Activated CD8-positive, alpha-beta memory T cell treated with anti-CD3 and anti-CD28 coated beads, Interleukin-2, amount 10 ng/mL, durations not matched to agents 7 days and 5 days (primary cell): ENCODE measurements at places on chromosomes 4 and X. TPM values are rescaled to one million over a fixed set of nuclear protein-coding genes. Genes with fewer than 3 reads are reported as not detected.

- no peaks in the 10 kb centered on the region for H3K27me3 ChIP-seq
- no peak overlapping the region for H3K4me3 ChIP-seq
- H3K36me3 ChIP-seq = no peaks in the 10 kb centered on the region
These were observed 824.5 kb downstream of the STIM2 start for GRCh38 chr4:27685091-27685490.

The F8A3 gene
- 10.5 TPM for total RNA-seq

GRCh38 chrX:4978613-4979012, 1250.1 kb downstream of the NLGN4X start:
- H3K27me3 ChIP-seq = no peaks in the 10 kb centered on the region
- H3K4me1 ChIP-seq = no peaks in the 10 kb centered on the region
- H3K4me3 ChIP-seq = no peak overlapping the region
- H3K36me3 ChIP-seq = no peaks in the 10 kb centered on the region
- no peak overlapping the region for H3K27ac ChIP-seq

The GPAT3 gene
- total RNA-seq = 25.9 TPM

The PRAF2 gene
- 21.4 TPM for total RNA-seq

DNA sequence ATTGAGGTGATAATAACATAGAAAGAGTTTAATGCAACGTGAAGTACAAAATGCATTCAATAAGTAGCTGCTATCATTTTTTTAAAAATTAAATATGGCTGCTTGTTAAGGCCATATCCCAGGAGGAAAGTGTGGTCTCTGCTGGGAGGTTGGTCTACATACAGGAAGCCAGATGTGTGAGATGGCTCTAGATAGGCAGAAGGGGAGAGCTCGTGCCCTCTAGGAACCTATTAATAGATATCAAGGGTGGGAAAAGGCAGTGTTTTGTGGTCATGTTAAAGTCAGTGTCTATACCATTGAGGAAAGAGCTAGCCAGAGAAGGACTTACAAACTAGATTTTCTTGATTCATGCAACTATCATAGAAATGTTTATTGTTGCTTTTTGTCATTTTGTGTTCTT, 140.5 kb downstream of the KLHL8 start:
- H3K27ac ChIP-seq = no peak overlapping the region
- no peak for DNase-seq
- H3K4me3 ChIP-seq = no peak overlapping the region
- no peaks in the 10 kb centered on the region for H3K27me3 ChIP-seq
- peaks cover 21% of the 10 kb centered on the region for H3K36me3 ChIP-seq
- H3K4me1 ChIP-seq = peaks cover 17% of the 10 kb centered on the region

DNA sequence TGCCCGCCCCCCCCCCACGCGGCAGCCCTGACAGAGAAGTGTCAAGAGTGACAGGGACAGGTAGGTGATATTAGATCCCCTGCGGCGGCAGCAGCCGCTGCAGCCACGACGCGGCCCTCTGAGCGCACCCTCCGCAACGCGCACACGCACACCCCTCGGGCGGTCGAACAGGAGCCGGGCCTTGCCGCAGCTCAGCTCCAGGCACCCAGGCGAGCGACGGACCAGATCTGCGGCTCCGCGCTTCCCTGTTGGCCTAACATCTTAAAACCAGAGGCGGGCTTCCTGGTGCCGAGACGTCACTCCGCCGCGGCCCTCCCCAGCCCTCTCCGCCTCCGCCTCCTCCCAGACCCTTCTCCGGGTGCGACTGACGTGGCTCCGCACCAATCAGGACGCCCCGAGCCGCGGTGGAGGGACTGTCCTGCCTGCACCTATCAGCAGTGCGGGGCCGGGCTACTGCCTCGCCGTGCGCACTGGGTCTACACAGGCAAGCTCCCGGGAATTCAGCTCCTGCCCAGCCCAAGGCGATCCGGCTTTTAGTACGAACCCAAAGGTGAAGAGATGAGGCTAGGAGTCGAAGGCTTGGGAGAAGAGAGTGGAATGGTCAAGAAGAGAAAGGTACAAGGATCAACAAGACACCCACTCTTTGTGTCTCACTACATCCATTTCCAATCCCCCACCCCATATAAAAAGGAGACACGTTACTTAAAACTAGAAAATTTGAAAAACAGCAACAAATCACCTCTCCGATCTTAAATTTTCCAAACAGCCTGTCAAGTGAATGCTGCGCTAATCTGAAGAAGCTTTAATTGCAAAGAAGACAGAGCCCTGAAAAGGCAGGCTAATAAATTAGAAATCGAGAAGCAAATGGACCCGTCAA, at the start of gene PITX2:
Gene PITX2, minus strand, starts transcription at position 237 of the 877 bp plus-strand sequence. CDS start 617 bp downstream, outside the sequence.
- H3K27me3 ChIP-seq = peaks cover 99% of the 10 kb centered on the region
- peak; percentile 56 for DNase-seq
- peak within 1 kb of the TSS; percentile 44 for H3K27ac ChIP-seq
- H3K4me3 ChIP-seq = peak within 1 kb of the TSS; percentile 38
- H3K4me1 ChIP-seq = no peaks in the 10 kb centered on the region

- H3K27ac ChIP-seq = no peak overlapping the region
- H3K27me3 ChIP-seq = peaks cover 4% of the 10 kb centered on the region
- H3K36me3 ChIP-seq = no peaks in the 10 kb centered on the region
- H3K4me3 ChIP-seq = no peak overlapping the region
- H3K4me1 ChIP-seq = no peaks in the 10 kb centered on the region
- no peak for DNase-seq
These were observed 144.8 kb downstream of the CEP135 start for GRCh38 chr4:56093576-56093975.

The FGF13 gene
- not detected for total RNA-seq

- H3K27me3 ChIP-seq = peaks cover 9% of the 10 kb centered on the region
- H3K4me3 ChIP-seq = no peak overlapping the region
- no peaks in the 10 kb centered on the region for H3K36me3 ChIP-seq
- H3K4me1 ChIP-seq = no peaks in the 10 kb centered on the region
These were observed 129.9 kb downstream of the CCNG2 start for GRCh38 chr4:77286906-77287305.

GRCh38 chr4:60619531-60620305, 580.4 kb upstream of the ADGRL3 start:
- H3K4me3 ChIP-seq = no peak overlapping the region
- DNase-seq = no peak
- no peaks in the 10 kb centered on the region for H3K27me3 ChIP-seq
- H3K4me1 ChIP-seq = no peaks in the 10 kb centered on the region
- no peaks in the 10 kb centered on the region for H3K36me3 ChIP-seq

- H3K4me3 ChIP-seq = no peak overlapping the region
- H3K27ac ChIP-seq = no peak overlapping the region
- DNase-seq = peak; percentile 43
- H3K27me3 ChIP-seq = peaks cover 2% of the 10 kb centered on the region
These were observed 79.6 kb downstream of the SMIM20 start for GRCh38 chr4:25993395-25994185.

GRCh38 chr4:121462660-121463261, 81.9 kb upstream of the QRFPR start:
- DNase-seq = peak; percentile 72
- H3K4me1 ChIP-seq = peaks cover 14% of the 10 kb centered on the region
- H3K4me3 ChIP-seq = no peak overlapping the region
- H3K27ac ChIP-seq = no peak overlapping the region

The PDZD4 gene
- 0.07 TPM for total RNA-seq

The CPLX1 gene
- 1.3 TPM for total RNA-seq

DNA sequence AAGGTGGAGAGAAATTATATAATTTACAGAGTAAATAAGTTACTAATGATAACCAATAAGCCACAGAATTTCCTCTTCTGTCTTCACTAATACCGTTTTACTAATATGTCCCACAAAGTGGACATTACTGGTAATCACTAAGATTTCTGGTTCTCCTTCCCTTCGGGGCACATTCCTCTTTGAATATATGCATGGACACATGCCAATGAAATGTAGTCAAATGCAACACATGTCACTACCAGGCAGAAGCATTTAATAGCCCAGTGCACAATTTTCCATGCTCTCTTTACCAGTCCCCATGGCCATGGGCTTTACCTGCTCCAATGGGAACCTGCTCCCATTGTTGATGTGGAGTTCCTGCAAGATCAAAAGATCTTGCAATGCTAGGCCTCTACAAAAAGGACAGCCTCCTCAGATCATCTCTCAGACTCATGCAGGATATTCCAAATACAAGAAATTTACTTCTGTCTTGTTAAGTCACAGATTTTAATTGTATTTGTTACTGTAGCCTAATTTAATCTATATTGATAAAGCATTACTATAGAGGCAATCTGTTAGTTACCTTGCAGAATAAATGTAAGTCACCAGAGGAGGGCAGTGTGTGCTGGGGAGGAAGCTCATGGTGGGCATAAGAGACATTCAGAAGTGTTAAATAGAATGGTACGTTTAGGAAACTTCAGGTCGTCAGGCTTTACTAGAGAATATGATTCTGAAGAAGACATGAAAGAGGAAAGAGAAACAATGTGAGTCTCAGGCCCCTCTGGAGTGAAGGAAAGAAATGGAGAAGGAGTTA, 37.1 kb upstream of the INPP4B start:
- peaks cover 2% of the 10 kb centered on the region for H3K27me3 ChIP-seq
- H3K27ac ChIP-seq = no peak overlapping the region
- no peaks in the 10 kb centered on the region for H3K36me3 ChIP-seq
- no peak for DNase-seq
- no peak overlapping the region for H3K4me3 ChIP-seq

The CPE gene
- not detected for total RNA-seq

GRCh38 chr4:141241986-141242385, 21.3 kb downstream of the ZNF330 start:
- H3K27ac ChIP-seq = no peak overlapping the region
- peaks cover 31% of the 10 kb centered on the region for H3K4me1 ChIP-seq
- H3K36me3 ChIP-seq = peaks cover 7% of the 10 kb centered on the region
- no peaks in the 10 kb centered on the region for H3K27me3 ChIP-seq
- no peak overlapping the region for H3K4me3 ChIP-seq

- H3K4me1 ChIP-seq = no peaks in the 10 kb centered on the region
These were observed 52.3 kb downstream of the MEPE start for GRCh38 chr4:87884976-87885549.

- peaks cover 3% of the 10 kb centered on the region for H3K36me3 ChIP-seq
- peaks cover 49% of the 10 kb centered on the region for H3K27me3 ChIP-seq
- no peak overlapping the region for H3K4me3 ChIP-seq
- no peak overlapping the region for H3K27ac ChIP-seq
These were observed 25.1 kb upstream of the JAKMIP1 start for GRCh38 chr4:6225469-6225868.

The GNRHR gene
- not detected for total RNA-seq

The ANKRD50 gene
- total RNA-seq = 0.15 TPM

DNA sequence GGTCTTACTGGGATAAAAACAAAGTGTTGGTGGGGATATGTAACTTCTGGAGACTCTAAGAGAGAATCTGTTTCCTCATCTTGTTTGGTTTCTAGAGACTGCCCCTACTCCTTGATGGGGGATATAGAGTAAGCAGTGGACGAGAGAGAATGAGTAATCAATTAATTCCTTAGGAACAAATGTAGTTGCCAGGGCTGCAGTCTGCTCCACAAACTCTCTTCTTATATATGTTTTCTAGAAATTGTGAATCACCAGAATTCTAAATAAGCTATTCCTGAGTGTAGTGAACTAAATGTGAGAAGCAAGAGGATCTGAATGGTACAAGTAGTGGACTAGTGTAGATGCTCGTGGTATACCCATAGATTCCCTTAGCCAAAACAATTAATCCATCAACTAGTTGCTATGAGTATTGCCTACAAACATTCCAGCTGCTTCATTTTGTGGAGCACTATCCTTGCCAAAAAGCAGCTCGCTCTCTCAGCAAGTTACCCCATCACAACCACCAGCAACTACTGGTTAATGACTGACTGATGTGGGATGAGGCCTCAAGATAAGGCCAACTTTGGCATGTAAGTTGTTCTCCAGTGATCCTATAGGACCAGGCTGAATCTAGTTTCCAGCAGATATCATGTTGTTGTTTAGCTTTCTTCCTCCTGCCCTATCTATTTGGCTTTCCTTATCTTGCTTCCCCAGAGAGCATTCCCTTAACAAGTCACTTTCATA, 273.0 kb downstream of the SLC7A11 start:
- no peaks in the 10 kb centered on the region for H3K27me3 ChIP-seq
- H3K36me3 ChIP-seq = no peaks in the 10 kb centered on the region
- no peak for DNase-seq
- H3K27ac ChIP-seq = no peak overlapping the region
- no peaks in the 10 kb centered on the region for H3K4me1 ChIP-seq

- DNase-seq = no peak
- no peaks in the 10 kb centered on the region for H3K36me3 ChIP-seq
- no peak overlapping the region for H3K27ac ChIP-seq
- H3K27me3 ChIP-seq = no peaks in the 10 kb centered on the region
These were observed 82.8 kb upstream of the TCEAL2 start for GRCh38 chrX:102042372-102043325.

The WDR17 gene
- total RNA-seq = 0.26 TPM

The PPP1R3F gene
- 14.4 TPM for total RNA-seq

DNA sequence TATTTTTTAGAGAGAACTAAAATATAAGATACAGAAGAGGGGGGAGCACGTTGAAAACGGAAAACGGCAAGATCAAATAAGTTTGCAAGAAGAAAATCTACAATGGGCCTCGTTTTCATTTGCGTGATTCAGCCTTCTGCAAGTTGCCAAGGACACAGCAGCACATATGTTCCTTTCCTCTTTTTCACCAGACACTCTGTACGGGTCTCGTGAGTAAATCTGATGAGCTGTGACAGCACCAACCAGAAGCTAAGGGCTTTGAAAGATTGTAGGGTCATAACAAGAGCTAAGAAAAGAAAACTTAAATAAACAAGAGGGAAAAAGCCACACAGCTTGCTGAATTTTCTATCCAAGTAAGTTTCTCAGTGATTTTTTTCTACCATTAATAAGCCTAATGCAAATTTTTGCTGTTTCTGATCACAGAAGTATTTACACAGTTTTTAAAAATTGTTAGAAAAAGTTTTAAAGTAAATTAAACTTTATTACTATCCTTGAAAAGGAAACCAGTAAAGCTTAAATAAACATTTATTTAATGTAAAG, 63.4 kb downstream of the SCML2 start:
- no peak for DNase-seq
- H3K27ac ChIP-seq = no peak overlapping the region
- H3K27me3 ChIP-seq = no peaks in the 10 kb centered on the region

GRCh38 chr4:48556268-48556667, 66.2 kb downstream of the ZAR1 start:
- peaks cover 3% of the 10 kb centered on the region for H3K4me1 ChIP-seq
- no peak overlapping the region for H3K27ac ChIP-seq
- peaks cover 54% of the 10 kb centered on the region for H3K36me3 ChIP-seq
- no peak for DNase-seq
- no peak overlapping the region for H3K4me3 ChIP-seq

DNA sequence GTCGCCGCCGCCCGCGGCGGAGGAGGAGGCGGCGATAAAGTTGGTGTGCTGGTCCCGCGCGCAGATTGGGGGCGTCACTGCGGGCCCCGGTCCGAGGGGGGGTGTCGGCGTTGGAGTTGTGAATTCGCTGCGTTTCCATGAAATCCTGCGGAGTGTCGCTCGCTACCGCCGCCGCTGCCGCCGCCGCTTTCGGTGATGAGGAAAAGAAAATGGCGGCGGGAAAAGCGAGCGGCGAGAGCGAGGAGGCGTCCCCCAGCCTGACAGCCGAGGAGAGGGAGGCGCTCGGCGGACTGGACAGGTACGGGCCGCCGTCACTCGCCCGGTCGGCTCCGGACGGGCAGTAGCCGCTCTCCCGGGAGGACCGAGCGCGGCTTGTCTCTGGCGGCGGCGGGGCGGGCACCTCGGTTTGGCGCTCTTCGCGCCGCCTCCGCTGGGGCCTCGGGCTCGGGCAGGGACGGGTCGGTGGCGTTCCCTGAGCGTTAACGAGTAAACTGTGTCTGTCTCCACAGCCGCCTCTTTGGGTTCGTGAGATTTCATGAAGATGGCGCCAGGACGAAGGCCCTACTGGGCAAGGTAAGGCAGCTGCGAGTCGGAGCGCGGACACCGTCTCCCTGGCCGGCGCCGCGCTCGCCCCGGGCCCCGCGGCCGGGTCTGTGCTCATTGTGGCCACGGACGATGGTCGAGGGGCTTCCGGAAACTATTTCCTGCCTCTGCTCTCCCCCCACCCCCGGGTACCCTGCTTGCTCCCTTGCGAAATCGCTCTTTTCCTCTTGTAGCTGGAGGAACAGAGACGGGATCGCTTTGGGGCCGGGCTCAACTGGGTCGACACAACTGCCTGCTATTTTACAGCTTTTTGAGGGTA, 658 bp downstream of the KDM6A start:
- H3K27me3 ChIP-seq = no peaks in the 10 kb centered on the region
- peaks cover 9% of the 10 kb centered on the region for H3K4me1 ChIP-seq
- H3K27ac ChIP-seq = peak overlapping the region; percentile 98
- peaks cover 7% of the 10 kb centered on the region for H3K36me3 ChIP-seq
